NCI-H1694 (cell line): ENCODE measurements at places on chromosomes 3 and 15.

GRCh38 chr3:190785047-190785446 lies 77.4 kb downstream of the GMNC start:
- DNase-seq, result no peak

DNA sequence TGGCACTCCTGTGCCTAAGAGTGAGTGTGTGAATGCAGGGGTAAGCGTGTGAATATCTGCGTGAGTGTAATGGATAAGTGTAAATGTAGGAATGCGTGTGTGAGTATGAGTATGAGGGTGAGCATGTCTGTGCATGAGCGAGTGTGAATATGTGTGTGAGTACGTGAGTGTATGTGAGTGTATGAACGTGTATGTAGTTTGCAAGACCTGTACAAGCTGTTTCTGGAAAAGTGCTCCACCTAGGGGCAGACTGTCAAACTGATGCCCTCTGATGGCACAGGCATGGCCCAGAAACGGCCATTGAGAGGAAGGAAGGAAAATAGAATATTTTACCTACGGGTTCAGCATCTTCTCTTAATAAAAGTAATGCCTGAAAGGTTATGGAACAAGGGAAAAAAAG lies 24.4 kb upstream of the FRMD4B start:
- DNase-seq, result no peak

GRCh38 chr3:165784337-165784736 lies 52.9 kb downstream of the BCHE start:
- no peak for DNase-seq

DNA sequence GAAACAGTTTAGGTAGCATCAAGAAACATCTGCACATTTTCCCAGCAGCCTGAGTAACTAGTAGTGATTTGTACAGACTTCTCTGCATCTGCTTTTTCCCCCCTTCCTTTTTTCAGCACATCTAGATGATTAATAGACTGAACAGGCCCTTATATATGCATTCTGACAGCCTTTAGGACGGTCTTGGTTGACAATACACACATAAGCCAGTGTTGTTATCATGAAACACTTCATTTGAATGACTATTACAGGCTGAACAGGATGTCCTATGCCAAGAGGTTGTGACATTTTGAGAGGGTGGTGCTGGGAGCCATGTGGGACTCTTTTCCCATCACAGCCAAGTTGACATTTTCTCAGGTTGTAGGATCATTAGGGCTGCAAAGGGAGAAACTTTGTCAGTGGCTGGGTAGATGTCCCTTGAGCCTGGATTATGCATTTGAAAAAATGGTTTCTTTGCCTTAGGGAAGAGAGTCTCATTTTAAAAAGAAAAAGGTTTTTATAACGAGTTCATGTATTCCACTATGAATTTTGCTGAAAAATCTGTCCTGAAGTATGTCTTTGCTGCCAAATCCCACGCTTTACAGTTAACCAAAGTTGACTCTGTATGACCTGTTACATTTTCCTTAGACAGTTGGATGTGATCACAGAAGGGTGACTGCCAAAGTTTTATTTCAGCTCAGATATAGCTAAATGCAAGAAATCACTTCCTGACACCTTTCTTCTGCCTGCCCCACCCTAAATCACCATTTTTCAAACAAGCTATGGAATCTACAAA lies 73.7 kb downstream of the FILIP1L start:
- DNase-seq, result no peak

DNA sequence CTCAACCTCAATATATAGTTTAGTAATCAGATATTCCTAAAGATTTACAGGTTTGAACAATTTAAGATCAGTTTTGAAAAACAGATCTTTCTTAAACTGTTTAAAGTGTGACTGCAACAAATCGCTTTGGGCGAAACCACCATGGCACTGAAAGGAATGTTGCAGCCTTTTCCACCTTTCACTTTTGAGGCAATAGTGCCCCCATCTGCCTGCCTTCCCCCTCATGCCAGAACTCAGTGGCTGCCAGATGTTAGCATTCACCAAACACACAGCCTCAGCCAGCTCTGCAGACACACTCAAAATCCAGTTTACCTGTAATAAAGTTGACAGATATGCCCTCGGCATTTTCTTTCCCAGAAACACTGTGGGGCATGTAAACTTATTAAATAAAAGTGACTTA lies 3.3 kb downstream of the LYSMD4 start:
- peak; percentile 16 for DNase-seq

- DNase-seq, result no peak
These were observed 32.3 kb upstream of the MFSD1 start for GRCh38 chr3:158769549-158769948.

GRCh38 chr3:8485141-8485870 lies 16.3 kb upstream of the LMCD1 start:
- DNase-seq, result no peak

DNA sequence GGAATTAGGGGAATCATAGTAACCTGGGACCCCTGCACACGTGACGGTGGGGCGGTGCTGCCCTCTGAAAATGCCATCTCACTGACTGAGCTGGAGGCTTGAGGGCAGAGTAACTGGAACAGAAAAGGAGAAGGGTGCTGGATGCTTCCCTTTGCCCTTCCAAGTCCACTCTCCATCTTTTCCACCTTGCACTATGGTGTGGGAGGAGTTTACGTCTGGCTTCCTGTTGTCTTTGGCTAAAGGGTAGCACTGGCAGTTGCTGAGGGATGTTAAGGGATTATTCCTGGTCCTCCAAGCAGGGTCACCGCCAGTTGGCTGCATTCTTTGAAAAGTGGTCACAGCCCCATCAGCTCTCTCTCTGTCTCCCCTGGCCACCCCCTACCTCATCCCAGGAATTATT lies 129.4 kb upstream of the SNTN start:
- no peak for DNase-seq

- DNase-seq, result no peak
These were observed 184.5 kb upstream of the GAP43 start for GRCh38 chr3:115438799-115439198.

DNA sequence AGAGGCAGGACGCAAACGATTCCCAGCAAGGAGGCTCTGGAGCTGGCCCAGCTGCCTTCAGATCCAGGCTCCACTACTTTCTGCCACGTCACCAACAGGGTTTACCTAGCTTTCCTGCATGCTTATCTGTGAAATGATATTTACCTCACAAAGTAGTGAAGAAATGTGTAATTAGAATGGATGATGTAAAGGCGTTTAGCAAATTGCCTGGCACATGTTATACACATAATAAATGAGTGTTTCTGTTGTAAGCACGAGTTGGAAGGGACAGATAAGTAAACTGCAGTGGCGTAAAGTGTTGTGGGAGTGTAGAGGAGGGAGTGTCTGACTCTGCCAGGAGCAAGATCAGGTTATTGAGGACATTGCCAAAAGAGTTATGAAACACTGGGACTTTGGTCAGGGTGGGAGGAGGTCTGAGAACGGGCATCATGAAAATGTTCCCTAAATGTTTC lies 3.5 kb upstream of the CHAC1 start:
- no peak for DNase-seq

GRCh38 chr15:67048281-67049279 lies 16.8 kb upstream of the SMAD3 start:
- no peak for DNase-seq

GRCh38 chr3:45163481-45163880 lies 17.3 kb upstream of the CDCP1 start:
- no peak for DNase-seq

DNA sequence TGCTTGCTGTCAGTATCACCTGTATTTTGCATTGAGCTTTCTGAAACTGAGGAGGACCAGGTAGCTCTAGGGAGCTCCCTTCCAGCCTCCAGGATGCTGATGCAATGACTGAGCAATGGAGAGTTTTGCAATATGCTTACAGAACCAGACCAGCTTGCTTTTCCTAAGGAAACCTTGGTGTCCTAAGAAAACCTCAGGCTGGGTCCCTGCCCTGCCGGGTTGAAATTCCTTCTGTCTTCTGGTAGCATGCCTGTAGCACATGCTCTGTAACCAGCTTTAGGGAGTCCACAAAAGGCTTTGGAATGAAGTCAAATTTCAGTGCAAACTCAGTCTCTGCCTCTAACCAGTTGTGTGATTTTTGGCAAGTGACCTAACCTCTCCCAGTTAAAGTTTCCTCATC lies 65.8 kb upstream of the GSK3B start:
- DNase-seq, result no peak

GRCh38 chr15:45402955-45403877 lies 24.9 kb upstream of the GATM start:
- DNase-seq, result no peak

DNA sequence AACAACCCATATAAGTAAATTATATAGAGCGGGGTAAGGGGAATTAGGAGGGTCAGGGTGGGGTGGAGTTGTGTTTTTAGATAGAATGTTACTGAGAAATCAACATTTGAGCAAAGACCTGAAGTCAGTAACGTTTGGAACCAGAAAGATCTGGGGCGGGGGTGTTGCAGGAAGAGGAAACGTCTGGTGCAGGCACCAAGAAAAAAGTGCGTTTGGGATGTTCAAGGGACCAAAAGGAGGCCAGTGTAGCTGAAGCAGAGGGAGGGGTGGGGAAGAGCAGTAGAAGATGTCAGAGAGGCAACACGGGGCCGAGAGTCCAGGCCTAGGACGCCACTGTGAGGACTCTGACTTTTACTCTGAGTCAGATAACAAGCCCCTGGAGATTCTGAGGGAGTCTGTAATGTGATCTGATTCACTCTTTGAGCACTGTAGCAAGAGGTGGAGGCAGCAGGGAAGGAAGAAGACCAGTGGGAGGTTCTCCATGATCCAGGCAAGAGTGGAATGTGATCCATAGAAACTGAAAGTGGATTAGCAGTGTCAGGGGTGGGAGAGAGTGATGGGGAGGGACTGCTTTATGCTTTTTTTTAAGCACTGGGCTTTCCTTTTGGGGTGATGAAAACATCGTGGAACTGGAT lies 179.3 kb upstream of the CHRM5 start:
- no peak for DNase-seq

GRCh38 chr3:42905740-42906069 lies 237 bp upstream of the ZNF662 start:
- DNase-seq, result no peak

GRCh38 chr3:94694894-94695293 lies 632.0 kb downstream of the NSUN3 start:
- no peak for DNase-seq

DNA sequence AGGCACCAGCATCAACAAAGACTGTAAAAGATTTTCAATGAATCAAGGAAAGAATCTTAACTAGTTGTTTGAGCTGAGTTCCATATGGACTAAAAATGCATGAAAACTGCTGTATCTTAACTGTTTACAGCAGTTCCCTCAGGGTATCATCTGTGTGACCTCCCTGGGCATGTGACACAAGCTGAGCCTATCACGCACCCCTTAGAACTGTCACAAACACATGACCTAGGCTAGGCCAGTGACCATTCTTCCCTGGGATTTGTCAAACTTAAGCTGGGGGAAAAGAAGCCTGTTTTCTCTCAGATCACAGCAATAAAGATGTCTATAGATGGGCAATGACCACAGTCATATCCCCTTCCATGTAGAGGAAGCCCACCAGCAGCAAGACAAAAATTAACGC lies 35.7 kb downstream of the IGF2BP2 start:
- DNase-seq, result no peak

- DNase-seq, result no peak
These were observed 37.2 kb downstream of the PSTPIP1 start for GRCh38 chr15:77032052-77032646.

DNA sequence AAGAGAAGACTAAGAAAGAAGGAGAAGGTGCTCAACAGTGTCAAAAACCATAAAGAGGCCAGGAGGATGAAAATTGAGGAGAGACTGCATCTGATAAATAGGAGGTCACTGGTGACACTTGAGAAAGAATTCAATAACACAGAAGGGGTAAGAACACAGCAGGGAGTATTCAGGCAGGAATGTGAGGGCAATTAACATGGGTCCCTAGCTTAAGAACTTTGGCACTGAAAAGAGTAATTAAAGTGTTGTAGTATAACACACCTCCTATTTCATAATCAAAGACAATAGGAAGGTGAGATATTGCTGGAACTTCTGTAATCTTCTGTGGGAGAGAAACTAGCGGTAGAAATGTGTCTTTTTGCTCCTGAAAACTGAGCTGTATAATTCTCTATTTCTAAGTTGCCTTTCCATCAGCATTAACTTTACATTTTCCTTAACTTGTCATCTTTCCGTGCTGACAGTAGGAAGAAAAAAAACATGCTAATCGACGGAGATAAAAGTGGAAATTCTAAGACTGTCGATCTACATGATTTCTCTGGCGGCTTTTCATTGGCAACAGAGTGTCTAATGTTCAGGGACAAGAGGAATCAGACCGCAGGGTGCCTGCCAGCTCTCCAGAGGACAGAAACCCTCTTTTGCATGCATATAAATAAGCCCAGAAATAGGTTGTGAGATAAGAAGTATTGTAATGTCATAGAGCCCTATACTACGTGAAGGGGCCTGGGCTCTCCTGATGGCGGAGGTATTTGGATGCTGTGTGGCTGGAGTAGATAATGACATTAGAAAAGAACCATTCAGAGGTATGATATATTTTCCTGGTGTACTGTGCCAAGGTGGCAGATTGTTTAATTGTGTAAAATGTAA lies 147.9 kb upstream of the GAP43 start:
- DNase-seq, result no peak

DNA sequence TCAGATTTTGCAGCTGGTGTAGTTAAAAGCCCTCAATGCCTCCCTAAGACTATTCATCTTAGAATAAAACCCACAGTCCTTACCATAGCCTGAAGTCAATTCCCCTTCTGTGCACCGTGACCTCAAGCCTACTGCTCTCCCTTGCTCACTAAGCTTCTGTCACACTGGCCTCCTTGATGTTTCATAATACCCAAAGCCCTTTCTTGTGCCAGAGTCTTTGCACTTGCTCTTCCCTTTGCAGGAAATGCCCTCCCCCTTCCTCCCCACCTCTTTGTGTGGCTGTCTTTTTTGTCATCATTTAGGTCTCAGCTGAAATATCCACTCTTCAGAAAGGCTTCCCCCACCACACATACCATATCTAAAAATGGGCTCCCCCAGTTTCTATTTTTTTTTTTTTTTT lies 4.2 kb upstream of the PLEKHO2 start:
- no peak for DNase-seq

DNA sequence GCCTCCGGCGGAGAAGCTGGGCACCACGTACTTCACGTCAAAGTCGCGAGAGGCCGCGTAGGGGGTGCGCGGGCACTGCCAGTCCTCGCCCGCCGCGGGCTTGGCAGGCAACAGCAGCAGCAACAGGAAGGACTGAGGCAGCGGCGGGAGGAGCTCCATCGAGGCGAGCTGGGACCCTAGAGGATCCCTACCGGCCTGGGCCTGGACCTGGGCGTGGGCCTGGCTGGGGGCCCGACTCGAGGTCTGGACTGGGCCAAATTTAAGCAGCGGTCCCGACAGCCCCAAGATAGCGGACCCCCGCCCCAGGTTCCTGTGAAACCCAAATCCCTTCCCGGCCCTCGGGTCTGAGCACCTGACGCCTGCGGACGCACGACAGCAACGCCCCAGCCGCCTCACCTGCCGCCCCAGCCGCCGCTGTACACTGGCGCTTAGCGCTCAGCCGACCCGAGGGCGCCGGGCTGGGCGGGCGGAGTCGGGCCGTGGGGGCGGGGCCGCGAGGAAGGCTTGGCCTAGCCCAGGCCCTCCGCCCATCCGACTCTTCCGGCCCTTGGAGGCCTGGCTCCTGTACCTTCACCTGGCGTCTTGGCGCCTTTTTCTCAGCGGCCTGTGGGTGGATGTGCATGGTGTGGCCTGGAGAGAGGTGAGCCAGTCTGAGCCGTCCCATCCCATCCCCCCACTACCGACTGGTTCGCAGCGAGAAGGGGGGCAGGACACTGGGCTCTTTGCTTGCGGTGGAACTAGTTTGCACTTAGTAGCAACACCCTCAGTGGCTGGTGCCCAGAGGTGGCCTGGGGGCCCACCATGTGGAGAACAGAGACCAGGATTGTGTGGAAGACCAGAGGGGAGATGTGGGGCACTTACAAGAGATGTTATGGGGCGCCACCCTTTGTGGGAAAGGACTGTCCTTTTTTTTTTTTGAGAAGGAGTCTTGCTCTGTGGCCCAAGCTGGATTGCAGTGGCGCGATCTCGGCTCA lies at the start of gene MST1R:
Gene MST1R, minus strand, starts transcription at position 423 of the 974 bp plus-strand sequence. Its CDS starts 264 bp downstream, at position 159.
- no peak for DNase-seq

- DNase-seq, result peak; percentile 65
These were observed 124.8 kb downstream of the SV2B start for GRCh38 chr15:91224755-91225380.
